ENCODE measurements at places on chromosomes 7 and 10.

DNA sequence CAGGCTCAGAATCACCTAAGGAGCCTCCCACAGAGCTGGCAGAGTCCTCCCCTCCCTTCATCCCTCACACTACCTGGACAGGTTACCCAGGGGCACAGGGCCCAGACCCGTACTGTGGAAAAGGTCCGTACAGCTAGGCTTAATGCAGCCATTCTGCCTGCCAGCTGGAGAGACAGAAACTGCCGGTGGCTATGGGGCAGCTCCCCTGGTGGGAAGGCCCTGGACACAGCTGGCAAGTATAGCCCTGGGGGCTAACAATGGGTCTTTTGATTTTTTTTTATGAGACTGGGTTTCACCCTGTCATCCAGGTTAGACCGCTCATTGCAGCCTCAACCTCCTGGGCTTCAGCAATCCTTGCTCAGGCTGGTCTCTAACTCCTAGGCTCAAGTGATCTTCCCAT, 68.3 kb downstream of the GNA12 start:
- H3K4me3 ChIP-seq = no peak overlapping the region
- H3K27me3 ChIP-seq = no peaks in the 10 kb centered on the region
- peaks cover 49% of the 10 kb centered on the region for H3K4me1 ChIP-seq
- H3K27ac ChIP-seq = no peak overlapping the region
- peaks cover 31% of the 10 kb centered on the region for H3K36me3 ChIP-seq

GRCh38 chr7:45216181-45216580, 58.6 kb downstream of the RAMP3 start:
- no peak overlapping the region for H3K27ac ChIP-seq
- H3K36me3 ChIP-seq = no peaks in the 10 kb centered on the region
- no peak overlapping the region for H3K4me3 ChIP-seq
- no peak for DNase-seq
- no peaks in the 10 kb centered on the region for H3K4me1 ChIP-seq
- H3K27me3 ChIP-seq = peaks cover 64% of the 10 kb centered on the region

- no peaks in the 10 kb centered on the region for H3K36me3 ChIP-seq
- H3K4me3 ChIP-seq = no peak overlapping the region
- peaks cover 43% of the 10 kb centered on the region for H3K27me3 ChIP-seq
Measured at GRCh38 chr7:101128040-101128834, 1.3 kb downstream of the SERPINE1 start.

- H3K27me3 ChIP-seq = no peaks in the 10 kb centered on the region
- peaks cover 10% of the 10 kb centered on the region for H3K4me1 ChIP-seq
- no peak overlapping the region for H3K27ac ChIP-seq
Measured at GRCh38 chr10:33483124-33483815, 148.8 kb upstream of the NRP1 start.

DNA sequence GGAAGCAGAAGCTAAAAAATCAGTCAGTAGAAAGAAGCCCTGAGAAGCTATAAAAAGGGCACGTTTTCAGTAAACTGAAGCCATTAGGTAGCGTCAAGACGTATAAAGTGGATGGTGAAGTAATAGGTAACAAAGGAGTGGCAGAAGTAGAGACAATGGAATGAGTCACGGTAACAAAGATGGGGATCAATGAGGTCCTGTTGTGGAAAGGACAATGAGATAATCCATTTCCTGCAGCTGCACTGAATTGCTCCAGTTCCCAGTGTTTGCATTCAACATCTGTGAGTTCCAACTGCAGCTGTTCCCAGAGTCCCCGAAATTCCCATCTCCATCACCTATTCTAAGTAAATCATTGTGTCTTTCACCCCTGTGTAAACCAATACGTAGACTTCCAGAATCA, 4.8 kb upstream of the HYCC1 start:
- H3K4me3 ChIP-seq = no peak overlapping the region
- H3K27ac ChIP-seq = no peak overlapping the region

DNA sequence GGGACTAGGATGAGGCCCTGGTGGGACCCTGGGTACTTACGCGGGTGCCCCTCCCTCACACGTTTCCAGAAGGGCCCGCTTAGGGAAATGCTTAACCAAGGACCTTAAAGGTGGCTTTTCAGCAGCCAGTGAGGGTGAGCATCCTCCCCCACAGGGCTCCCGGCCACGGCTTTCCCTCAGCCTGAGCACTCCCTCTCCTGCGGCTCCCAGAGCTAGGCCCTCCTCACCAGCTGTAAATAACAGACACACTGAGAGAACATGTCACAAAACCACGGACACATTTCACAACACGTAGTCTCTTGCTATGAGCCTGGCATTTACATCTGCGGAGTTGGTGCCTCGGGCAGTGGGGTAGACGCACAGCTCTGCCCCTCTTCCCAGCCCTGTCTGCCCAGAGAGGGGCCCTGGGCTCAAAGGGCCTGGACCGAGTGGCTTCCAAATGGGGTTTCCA, 25.2 kb downstream of the GRID1 start:
- H3K36me3 ChIP-seq = no peaks in the 10 kb centered on the region
- peaks cover 4% of the 10 kb centered on the region for H3K27me3 ChIP-seq
- no peak for DNase-seq
- H3K4me3 ChIP-seq = no peak overlapping the region

GRCh38 chr7:100691676-100692577, 2.1 kb downstream of the GIGYF1 start:
- peak; percentile 88 for DNase-seq
- H3K4me3 ChIP-seq = peak overlapping the region; percentile 98
- peaks cover 58% of the 10 kb centered on the region for H3K4me1 ChIP-seq
- H3K27me3 ChIP-seq = no peaks in the 10 kb centered on the region
- peaks cover 49% of the 10 kb centered on the region for H3K36me3 ChIP-seq

DNA sequence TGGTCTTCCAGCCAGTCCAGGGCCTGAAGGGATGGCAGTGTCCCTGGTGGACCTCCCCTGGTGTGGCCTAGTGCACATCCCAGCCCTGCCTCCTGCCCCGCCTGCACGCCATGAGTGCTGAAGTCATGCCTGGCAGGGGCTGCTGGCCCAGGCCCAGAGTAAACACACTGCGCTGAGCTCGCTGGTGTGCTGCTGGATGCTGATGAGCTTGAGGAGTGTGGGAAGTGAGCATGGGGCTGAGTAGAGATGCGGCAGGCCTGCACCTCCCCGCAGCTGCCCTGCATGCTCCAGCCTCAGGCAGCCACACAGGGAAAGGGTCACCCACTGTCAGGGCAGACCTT, 43.2 kb downstream of the HTRA1 start:
- no peak overlapping the region for H3K4me3 ChIP-seq
- no peaks in the 10 kb centered on the region for H3K27me3 ChIP-seq
- no peak for DNase-seq
- H3K4me1 ChIP-seq = no peaks in the 10 kb centered on the region

GRCh38 chr10:14532473-14533251, 201.9 kb upstream of the FRMD4A start:
- H3K27ac ChIP-seq = peak overlapping the region; percentile 79
- peaks cover 89% of the 10 kb centered on the region for H3K36me3 ChIP-seq
- H3K27me3 ChIP-seq = no peaks in the 10 kb centered on the region
- H3K4me1 ChIP-seq = peaks cover 92% of the 10 kb centered on the region
- H3K4me3 ChIP-seq = no peak overlapping the region
- DNase-seq = no peak

DNA sequence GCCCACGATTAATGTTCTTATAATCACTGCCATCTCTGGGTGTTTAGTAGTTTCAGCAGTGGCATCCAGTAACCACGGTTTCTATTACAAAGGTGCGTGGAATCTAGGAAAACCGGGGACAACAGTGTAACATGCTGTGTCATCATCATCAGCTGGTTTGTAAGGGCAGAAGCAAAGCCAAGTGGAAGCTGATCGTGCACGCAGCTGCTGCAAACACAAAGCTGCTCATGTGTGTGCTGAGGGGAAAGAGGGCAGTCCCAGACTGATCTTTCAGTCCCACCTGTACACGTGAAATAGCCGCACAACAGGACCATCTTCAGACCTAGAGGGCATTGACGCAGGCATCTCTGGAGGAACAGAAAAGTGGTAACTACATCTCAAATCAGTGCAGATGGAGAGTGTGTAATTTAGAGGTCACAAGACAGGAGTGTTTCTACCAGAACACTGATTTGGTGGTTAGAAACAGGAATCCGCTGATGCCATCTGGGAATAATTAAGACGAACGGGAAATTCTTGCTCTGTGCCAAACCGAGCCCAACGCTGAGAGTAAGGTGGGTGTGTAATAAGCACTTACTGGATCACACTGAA, 13.4 kb downstream of the ANKRD16 start:
- H3K4me1 ChIP-seq = peaks cover 5% of the 10 kb centered on the region
- no peak for DNase-seq
- no peak overlapping the region for H3K27ac ChIP-seq
- H3K4me3 ChIP-seq = no peak overlapping the region
- no peaks in the 10 kb centered on the region for H3K27me3 ChIP-seq

DNA sequence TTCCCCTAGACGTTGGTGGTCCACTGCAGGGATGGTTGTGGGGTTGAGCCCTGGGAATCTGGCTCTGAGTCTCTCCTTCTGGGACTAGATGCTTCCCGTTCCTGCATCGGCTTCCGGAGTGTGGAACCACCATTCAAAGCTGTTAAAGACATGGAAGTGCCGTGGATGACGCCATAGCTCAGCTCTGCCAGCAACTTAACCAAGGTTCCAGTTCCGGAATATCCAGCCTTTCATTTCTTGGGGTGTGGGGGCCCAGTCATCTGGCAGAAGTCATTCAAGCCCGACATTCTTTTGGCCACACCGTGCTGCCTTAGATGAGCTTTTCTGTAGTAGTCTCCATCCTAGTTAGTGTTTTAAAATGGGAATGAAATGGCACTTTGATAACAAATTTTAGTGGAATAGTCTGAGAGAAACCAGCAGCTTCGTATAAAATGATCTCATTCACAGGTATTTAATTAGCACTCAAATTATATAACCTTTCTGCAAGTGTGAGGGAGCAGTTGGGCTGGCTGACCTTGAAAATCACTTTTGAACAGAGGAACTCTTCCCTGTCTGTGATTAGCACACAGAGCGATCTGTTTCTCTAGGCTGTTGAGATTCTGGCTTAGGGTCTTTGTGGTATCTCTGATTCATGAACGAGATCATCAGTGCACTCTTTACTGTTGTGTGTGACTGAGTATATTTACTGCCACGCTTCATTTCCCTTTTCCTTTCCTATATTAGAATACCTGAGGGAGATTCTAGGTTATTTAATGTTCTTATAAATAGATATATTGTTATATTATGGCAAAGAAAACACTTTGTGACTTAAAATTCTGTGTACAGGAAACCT, 19.9 kb downstream of the LMTK2 start:
- DNase-seq = no peak
- no peak overlapping the region for H3K4me3 ChIP-seq
- H3K27ac ChIP-seq = no peak overlapping the region

DNA sequence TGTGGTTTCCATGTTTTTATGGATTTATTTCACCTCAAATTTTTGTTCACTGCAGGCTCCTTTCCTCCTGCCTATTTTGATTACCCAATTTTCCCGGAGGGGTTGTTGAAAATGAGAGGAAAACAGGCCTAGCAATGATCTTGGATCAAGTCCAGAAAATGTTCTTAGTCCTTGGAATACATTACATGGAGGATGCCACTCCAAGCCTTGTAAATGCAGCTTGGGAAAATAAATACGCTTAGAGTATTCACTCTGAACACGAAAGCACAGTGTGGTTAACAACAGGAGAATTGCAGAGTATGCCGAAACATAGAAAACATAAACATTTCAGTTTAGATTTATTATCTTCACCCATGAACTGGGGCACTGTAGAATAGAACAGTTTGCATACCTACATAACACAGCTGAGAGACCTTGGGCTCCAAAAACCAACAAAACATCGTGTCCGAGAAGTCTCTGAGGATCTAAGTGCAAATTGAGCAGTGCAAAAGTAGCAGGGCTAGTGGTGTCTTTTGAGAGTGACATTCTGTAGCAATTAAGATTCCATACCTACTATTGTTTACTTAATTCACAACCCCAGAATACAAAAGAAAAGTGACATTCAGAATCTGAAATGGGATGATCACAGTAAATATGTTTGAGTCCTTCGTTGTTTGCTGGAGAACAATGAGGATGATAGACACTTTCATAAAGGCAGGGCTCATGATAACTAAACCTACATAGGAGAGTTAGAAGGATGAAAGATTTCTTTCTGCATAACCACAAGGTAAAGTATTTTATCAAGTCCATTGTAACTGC, 7.6 kb upstream of the CD36 start:
- H3K27ac ChIP-seq = no peak overlapping the region
- H3K4me1 ChIP-seq = no peaks in the 10 kb centered on the region
- H3K27me3 ChIP-seq = no peaks in the 10 kb centered on the region
